ENCODE measurements at places on chromosomes 1 and 21.
A peak's percentile ranks its signal among the peaks of the same experiment; 100 is the strongest.

DNA sequence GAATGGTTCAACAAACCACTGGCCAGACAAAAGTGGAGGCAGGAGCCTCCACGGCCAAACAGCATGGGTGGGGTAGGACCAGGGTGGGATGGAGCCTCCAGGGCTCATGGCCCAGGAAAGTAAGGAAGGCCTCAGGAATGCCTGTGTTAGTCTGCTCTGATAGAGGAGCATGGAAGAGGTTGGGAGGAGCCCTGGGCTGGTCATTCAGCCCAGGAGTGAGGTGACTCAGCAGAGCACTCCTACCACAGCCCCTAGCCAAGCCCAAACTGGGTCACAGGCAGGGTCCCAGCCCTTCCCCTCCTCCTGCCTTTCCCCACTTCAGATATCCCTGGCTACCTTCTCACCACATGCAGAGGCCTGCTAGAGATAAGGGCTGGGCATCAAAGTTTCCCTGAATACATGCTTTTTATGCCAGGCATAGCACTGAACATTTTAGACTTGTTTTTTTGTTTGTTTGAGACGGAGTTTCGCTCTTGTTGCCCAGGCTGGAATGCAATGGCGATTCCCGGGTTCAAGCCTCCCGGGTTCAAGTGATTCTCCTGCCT lies 3.1 kb upstream of the SHISA4 start:
- no peak for DNase-seq

DNA sequence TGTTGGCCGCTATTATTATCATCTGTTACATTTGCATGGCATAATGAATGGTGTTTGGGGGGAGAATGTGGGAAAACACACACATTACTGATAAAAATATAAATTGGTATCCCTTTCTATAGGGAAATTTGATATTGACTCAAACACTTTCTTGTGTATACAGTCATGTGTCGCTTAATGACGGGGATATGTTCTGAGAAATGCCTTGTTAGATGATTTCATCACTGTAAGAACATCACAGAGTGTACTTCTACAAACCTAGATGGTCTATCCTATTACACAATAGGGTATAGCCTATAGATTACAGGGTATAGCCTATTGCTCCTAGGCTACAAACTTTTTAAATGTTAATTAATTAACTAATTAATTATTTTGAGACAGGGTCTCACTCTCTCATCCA lies 67.2 kb upstream of the B3GALNT2 start:
- DNase-seq, result no peak

GRCh38 chr21:40257342-40257741 lies 390.1 kb downstream of the PCP4 start:
- DNase-seq, result no peak

DNA sequence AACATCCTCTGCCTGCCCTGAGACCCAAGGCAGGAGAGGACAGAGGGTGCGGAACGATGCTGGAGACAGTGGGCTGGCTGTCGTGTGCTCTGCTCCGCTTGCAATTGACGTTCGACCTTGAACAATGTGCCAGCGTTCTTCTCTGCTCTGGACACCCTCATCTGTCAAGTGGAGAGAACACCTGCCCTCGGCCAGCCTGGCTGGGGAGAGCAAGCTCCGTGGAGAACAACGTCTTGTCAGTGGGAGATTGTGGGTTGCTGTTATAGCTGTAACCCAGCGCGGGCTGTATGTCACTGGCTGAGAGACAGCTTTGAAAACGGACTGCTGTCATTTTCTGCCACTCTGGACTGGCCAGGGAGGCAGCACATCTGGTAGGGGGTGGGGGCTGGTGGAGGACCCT lies 14.7 kb downstream of the KIAA1614 start:
- DNase-seq, result peak; percentile 60

- DNase-seq, result no peak
These were observed 341.5 kb downstream of the KCNH1 start for GRCh38 chr1:210792250-210793102.

GRCh38 chr21:27795418-27795817 lies 828.5 kb upstream of the ADAMTS5 start:
- no peak for DNase-seq

DNA sequence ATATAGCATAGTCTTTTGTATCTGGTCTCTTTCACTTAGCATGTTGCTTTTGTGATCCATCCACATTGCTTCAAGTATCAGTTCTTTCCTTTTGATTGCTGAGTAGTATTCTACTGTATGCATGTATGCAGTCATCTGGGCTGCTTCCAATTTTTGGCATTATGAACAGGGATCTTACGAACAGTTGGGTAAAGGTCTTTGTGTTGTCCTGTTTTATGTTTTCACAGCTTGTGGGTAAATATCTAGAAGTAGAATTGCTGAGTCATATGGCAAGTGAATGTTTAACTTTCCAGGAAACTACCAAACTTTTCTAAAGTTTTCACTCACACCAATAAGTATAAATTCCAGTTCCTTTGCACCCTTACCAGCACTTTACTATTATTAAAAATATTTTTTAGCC lies 60.9 kb downstream of the LHX4 start:
- DNase-seq, result no peak

GRCh38 chr1:46533179-46533864 lies 18.1 kb downstream of the KNCN start:
- DNase-seq, result no peak

- no peak for DNase-seq
These were observed 8.5 kb downstream of the CELSR2 start for GRCh38 chr1:109257682-109258421.

GRCh38 chr1:68525781-68526180 lies 28.9 kb upstream of the DEPDC1 start:
- no peak for DNase-seq

GRCh38 chr1:55951291-55951690 lies 628.1 kb downstream of the PLPP3 start:
- no peak for DNase-seq

GRCh38 chr1:36729716-36730510 lies 247.2 kb upstream of the CSF3R start:
- DNase-seq, result no peak

DNA sequence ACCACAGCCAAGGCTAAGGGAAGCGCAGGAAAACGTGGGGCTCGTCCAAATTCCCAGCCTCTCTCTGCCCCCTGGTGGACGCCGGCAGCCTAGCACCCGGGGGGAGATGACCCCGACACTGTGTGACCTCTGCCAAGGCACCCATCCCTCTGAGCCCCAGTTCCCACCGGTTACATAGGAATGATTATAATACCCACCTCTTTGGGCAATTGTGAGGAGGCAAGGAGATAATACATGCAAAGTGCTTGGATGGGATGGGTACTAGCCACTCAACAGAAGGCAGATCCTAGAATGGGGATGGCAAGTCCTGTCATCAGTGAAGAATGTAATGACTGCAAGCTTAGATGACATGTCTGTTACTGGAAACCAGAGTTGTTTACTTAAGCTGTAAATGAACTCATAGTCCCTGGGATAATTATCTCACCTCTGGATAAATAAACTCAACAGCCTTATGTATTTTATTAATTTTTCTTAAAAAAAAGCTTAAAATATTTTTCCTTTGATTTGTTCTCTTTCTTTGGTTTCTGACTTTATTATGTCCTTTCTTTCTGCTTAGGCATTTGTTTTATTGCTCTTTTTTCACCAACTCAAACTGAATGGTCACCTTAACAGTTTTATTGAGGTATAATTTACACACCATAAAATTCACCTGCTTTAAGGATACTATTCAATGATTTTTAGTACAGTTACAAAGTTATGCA lies 11.3 kb upstream of the BMP8B start:
- DNase-seq, result peak; percentile 66

GRCh38 chr1:41243079-41243385 lies 926 bp upstream of the SCMH1 start:
- DNase-seq, result no peak

- no peak for DNase-seq
These were observed 108.1 kb downstream of the OMA1 start for GRCh38 chr1:58438468-58438867.

GRCh38 chr1:153798468-153798780 lies 23.2 kb downstream of the SLC27A3 start:
- no peak for DNase-seq

DNA sequence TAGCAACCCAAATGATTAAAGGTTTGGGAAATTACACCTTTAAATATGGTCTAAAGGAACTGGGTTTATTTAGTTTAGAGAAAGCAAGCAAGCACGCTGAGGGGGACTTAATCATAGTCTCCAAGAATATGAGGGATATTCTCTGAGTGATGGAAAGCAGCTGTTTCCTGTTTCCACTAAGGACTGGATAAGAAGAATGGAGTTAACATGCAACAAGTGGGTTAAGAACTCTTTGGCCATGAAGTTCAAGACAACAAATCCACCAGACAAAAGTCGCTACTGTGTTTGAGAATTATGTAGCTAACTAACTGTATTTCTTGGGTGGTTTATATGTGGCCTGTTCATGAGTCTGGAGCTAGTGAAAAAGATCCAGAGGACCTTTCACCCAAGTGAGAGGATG lies 85.7 kb downstream of the TGFB2 start:
- DNase-seq, result no peak

- no peak for DNase-seq
These were observed 147.3 kb upstream of the KCNK2 start for GRCh38 chr1:214935258-214935657.

GRCh38 chr1:172288581-172288980 lies 131.9 kb upstream of the C1orf105 start:
- DNase-seq, result no peak

DNA sequence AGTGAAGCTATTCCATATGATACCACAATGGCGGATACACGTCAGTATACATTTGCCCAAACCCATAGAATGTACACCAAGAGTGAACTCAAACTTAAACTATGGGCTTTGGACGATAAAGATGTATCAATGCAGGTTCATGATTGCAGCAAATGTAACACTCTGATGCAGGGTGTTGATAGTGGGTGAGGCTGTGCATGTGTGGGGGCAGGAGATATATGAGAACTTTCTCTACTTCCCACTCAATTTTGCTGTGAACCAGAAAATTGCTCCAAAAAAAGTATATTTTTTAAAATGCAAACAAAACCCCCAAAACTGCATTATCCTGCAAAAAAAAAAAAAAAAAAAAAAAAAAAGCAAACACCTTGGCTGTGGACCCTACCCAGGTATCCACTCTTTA lies 3.4 kb downstream of the ATP1A2 start:
- DNase-seq, result no peak

- DNase-seq, result no peak
These were observed 756.4 kb downstream of the KCNT2 start for GRCh38 chr1:195851804-195852203.

GRCh38 chr1:38512789-38513188 lies 346.8 kb downstream of the RRAGC start:
- no peak for DNase-seq

- no peak for DNase-seq
These were observed 392.7 kb downstream of the NPHP4 start for GRCh38 chr1:5599541-5599940.

GRCh38 chr1:1254667-1254998 lies 8.1 kb upstream of the C1QTNF12 start:
- no peak for DNase-seq

- DNase-seq, result peak; percentile 71
These were observed 12.3 kb upstream of the IFNLR1 start for GRCh38 chr1:24199291-24199900.

GRCh38 chr1:117105722-117106121 lies 15.8 kb downstream of the TRIM45 start:
- no peak for DNase-seq

- no peak for DNase-seq
These were observed 27.4 kb downstream of the KCNJ15 start for GRCh38 chr21:38284216-38284615.

DNA sequence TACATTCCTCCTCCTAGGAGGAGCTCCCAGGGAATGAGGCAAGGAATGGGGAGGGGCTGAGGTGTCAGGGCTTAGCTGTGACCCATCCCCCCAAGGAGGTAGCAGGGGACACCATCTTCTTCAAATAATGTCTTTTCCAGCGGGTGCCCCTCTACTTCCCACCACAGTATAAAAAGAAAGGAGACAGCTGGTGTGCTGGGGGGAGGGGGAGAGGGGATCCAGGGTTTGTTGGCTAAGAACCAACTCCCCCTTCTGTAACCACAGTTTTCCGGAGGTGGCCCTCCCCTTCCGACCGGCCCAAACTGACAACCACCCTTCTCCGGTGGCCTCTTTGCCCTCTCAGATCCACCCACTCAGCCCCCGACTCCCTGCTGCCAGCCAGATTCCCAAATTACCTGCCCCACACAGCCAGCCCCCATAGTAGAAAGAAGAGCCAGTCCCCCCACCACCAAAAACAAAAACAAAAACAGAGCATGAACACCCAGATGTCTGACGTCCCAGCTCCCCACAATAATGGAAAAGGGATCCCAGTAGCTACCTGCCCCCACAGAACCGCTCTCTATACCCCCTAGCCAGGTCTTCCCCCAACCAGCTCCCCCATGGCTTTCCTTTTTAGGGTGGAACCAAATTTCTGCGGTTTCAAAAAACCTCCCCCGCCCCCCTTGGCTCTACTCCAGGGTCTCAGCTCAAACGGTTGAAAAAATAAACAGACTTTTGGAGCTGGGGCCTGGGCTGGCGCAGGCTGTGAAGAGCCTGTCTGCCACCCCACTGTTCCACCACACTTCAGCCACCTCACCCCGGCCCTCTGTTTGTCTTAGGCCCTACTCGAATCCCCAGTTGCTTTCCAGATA lies 2.1 kb downstream of the ARHGEF2 start:
- DNase-seq, result peak; percentile 40

DNA sequence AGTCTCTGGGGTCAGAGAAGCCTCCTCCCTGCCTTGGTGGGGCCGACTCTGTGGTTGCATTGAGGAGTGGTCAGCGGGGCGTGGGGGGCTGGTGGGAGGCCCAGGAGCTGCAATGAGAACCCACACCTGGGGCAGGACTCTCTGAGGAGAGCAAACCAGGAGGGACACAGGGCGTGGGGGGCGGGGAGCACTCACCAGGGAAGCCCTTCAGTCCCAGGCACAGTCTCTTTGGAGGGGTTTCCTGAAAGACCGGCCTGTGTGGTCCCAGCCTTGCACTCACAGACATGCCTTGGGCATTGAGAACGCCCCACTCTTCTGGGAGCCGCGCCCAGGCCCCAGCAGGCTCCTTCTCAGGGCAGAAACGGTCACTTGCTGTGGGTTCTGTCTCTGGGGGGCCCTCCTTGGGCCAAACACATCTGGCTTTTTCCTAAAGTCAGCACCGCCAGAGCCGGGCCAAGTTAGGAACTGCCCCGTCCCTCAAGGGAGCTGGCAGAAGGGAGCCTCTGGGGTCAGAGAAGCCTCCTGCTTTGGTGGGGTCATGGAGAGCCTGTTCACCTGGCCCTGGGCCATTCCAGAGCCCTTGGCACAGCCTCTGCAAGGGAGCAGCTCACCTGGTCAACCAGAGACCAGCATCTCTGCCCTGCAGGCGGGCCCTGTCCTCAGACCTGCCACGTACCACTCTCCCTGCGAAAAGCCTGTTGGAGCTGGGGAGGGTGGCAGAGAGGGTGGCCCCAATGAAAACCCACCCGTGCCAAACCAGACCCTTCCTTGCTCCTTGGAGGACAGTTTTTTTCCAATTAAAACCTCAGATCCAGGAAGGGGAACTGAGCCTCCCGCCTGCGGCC lies 59.9 kb upstream of the TTC34 start:
- DNase-seq, result no peak
